ENCODE measurements at places on chromosomes 5 and 9.

- DNase-seq: peak; percentile 49
Measured at GRCh38 chr5:80507663-80508062, 19.8 kb downstream of the FAM151B start.

GRCh38 chr5:81965524-81965923 lies 6.3 kb upstream of the ATG10 start:
- DNase-seq: no peak

GRCh38 chr9:4020755-4021296 lies 279.0 kb downstream of the GLIS3 start:
- no peak for DNase-seq

- no peak for DNase-seq
Measured at GRCh38 chr5:168714046-168714445, 134.9 kb upstream of the PANK3 start.

DNA sequence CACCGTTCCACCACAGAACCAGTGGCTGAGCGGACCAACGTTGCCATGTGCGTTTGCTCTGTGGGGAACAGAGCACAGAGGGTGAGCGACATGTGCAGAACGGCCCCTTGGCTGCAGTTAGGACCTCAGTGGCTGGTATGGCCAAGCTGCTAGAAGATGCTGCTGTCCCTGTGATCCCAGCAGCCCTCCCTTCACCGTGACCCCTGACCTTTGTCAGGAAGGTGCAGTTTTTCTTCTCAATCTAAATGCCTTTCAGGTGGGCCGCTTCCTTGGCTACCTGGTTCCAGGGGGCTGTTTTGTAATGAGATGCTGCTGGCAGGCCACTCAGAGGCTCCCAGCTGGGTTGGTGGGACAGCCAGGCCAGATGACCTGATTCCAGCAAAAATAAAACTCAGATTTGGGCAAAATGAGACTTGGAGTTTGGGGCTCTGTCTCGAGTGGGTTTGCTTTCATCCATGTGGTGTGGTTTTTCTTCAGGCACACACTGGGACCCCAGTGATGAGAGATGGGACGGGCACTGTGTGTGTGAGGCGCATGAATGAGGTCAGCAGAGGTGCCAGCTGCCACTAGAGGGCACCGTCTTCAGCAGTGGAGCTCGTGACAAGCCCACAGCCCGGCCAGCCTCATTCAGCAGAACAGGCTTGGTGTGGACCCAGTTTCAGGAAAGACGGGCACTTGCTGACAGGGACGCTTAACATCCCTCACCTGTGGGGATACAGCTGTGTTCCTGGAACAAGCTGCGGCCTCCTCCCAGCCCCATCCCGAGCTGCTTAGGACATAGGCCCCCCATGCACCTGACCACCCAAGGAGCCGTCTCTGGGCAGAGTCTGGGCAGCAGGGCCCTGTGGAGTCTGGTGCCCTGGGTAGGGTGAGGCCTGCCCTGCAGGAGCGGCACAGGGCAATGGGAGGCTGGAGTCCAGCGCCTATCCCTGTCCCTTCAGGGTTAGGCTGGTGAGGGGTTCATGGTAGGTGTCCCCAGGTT lies 4.1 kb downstream of the MRPS2 start:
- peak; percentile 77 for DNase-seq

GRCh38 chr9:129891569-129891968 lies 56.3 kb downstream of the USP20 start:
- no peak for DNase-seq

DNA sequence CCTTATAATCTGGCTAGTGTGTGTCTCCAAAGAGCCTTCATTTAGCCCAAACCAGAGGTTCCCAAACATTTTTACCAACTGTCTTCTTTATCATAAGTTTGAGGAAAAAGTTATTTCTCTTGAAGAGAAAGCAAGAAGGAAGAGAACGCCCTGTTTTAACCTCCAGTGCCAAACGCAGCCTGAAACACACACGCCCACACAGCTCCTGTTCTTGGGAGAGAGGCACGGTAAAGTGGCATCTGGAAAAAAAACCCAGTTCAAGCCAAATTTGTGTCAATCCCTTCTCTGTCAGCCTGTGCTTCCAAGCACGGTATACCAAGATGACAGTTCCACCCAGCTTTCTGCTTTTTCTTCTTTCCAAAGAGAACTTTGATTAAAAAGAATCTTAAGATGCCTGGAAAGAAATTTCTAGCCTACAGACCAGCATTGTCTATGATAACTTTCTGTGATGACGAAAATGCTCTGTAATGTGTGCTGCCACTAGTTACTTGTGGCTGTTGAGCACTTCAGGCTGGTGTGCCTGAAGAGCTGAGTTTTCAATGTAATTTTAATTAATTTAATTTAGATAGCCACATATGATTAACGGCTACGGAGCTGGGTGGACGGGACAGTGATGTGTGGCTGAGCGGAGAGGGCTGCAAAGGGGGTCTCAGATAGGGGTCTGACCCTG lies 62.3 kb downstream of the ACER2 start:
- DNase-seq: no peak

DNA sequence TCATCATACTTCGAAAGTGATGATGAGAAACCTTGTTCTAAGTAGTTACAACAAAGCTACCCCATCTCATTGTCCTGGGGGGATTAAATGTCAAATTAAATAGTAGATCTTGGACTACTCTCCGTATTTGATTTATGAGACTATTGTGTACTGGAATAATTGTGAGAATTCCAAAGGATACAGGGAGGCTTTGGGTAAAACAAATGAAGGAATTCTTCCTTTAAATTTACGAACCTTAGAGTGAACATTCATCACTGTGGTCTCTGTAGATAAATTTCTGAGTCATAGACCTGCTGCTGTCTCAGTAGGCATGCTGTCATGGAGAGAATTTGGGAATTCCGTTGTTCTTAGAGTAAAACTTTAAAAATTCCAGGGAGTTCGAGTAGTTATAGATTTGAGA lies 836.2 kb downstream of the DNAH5 start:
- no peak for DNase-seq

GRCh38 chr9:107683566-107683965 lies 194.0 kb upstream of the KLF4 start:
- DNase-seq: no peak

GRCh38 chr5:59358005-59358861 lies 535.3 kb downstream of the PDE4D start:
- peak; percentile 43 for DNase-seq

DNA sequence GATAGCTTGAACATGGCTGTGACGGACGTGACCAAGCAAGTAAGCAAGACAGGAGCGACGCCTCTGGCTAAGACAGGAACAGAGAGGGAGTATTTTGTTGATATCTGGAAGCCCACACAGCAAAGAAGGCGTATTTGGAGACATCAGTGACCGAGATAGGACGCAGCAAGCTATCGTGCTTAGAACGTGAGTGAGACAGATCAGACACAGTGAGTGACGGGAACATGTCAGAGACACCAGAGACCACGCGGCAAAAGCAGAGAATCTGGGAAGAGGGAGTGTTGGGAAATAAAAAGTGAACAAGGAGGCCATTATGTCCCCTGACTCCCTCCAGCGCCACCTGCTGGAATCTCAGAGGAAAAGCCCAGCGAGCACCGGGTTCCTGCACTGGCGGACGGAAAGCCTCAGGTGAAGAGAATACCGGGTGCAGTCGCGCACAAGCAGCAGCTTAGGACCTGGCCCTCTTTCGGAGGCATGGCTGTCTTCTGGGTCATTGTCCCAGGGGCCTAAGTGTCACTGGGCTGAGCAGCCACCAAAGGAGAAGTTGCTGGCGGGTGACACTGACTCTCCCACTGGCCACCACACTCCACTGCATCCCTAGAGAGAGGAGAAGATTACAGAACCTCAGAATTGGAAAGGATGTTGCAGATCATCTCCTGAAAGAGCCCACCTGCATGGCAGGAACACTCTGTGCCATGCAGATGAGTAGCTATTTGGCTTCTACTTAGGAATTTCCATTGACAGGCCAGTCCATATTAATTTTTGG lies 99.1 kb downstream of the FBXO38 start:
- peak; percentile 75 for DNase-seq

GRCh38 chr9:113511856-113512761 lies 48.6 kb downstream of the RGS3 start:
- peak; percentile 60 for DNase-seq

DNA sequence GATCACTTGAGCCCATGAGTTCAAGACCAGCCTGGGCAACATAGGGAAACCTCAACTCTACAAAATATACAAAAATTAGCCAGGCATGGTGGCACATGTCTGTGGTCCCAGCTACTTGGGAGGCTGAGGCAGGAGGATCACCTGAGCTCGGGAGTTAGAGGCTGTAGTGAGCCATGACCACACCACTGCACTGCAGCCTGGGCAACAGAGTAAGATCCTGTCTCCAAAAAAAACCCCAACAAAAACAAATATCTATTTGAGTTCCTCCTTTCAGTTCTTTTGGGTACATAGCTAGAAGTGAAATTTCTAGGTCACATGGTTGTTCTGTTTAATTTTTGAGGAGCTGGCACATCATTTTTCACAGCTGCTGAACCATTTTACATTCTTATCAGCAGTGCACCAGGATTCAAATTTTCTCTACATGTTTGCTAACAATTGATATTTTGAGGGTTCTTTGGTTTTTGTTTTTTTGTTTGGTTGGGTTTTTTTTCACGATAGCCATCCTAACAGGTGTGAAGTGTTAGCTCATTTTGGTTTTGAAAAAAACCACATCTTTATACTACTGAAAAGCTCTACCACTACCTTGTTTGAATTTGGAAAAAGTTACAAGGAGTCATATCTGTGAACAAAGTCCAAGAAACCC lies 176.9 kb upstream of the SLC12A2 start:
- no peak for DNase-seq

- DNase-seq: no peak
Measured at GRCh38 chr5:95554331-95554646, 488 bp downstream of the SKIC3 start.

- DNase-seq: peak; percentile 45
Measured at GRCh38 chr5:3564827-3565518, 30.7 kb upstream of the IRX1 start.

Data from neural progenitor cell (in vitro differentiated cells).